ENCODE measurements at places on chromosomes 6 and 20.

DNA sequence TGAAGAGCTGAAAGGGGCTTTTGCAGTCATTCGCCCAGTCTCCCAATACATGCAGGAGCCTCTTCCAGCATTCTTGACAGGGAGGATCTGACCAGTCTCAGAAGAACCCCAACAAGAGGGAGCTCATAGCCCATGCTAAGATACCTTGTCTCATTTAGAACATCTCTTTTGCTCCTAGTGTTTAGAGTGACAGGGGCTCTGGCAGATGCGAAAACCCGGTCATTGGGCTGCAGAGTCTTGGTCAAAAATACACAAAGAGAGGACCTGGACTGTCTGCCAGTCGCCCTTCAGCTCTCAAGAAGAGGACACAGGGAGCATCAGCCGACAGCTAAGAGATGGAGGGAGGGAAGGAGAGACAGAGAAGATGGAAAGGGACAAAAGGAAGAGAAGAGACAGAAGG lies 700 bp downstream of the GUCA1B start:
- no peak for DNase-seq

DNA sequence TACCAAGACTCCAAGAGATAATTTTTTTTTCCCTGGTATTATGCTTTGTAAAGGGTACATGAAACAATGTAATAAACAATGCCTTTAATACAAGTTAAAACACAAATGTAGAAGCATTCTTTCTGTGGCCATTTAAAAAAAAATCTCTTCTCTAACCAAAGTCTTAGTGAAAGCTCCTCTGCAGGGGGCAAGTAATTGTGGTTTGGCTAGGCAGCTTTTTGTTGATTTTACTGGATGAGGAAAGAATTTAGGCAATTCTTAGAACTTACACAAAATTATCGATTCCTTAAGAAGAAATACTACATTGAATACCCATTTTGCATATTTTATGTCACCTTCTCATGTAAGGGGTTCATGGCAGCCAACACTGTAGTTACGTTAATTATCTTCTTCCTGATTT lies 12.4 kb downstream of the TFB1M start:
- no peak for DNase-seq

GRCh38 chr6:29976253-29976587 lies 33.9 kb downstream of the HLA-A start:
- DNase-seq: no peak

DNA sequence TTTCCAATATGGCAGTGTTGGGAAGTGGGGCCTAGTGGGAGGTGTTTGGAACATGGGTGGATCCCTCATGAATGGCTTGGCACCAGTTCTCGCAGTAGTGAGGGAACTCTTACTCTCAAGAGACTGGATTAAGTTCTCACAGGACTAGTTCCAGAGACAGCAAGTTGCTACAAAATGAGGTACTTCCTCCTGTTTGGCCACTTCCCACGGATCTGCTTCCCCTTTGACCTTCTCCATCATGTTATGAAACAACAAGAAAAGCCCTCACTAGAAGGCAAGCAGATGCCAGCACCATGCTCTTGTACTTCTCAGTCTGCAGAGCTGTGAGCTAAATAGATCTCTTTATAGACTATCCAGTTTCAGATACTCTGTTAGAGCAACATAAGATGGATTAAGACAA lies 3.1 kb downstream of the RSPH3 start:
- DNase-seq: no peak

- DNase-seq: no peak
These were observed 244.7 kb upstream of the SPTLC3 start for GRCh38 chr20:12764053-12764452.

GRCh38 chr6:38459291-38459690 lies 180.4 kb downstream of the BTBD9 start:
- no peak for DNase-seq

DNA sequence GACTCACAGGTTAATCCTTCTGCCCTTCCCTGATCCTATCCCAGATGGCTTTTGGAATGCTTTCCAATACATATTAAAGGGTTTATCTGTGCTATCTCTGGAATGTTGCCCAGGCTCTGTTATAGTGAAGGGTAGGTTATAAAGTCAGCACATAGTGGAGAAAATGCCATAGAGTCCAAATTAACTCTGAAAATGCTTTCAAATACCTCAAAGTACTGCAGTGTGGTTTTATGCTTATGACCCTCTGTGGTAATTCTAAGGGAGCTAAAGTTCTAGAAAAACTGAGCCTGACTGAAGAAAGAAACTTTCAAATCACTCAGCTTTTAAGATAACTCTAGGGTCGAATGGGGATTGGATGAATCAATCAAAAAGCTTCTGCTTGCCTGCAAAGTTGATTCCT lies 159.8 kb downstream of the PLCB1 start:
- DNase-seq: no peak

DNA sequence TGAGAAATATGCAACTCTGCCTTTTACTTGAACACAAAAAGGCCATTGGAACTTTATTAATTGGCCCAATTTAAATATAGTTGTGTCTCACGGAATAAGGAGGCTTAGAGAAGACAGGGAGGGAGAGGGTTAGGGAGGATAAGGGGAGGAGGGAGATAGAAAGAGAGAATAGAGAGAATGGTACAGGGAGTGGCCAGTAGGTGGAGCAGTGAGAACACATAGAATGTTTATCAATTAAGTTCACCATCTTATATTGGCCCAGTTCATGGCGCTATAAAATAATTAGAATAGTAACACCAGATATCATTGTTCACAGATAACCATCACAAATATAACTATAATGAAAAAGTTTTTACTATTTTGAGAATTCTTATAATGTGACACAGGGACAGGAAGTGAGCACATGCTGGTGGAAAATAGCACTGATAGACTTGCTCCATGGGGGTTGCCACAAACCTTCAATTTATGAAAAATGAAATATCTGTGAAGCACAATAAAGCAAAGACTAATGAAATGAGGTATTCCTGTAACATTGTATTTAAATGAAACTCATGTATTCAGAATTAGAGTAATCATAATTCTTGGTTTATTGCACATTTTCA lies 374.1 kb upstream of the MANEA start:
- peak; percentile 4 for DNase-seq

GRCh38 chr20:8540466-8540865 lies 408.4 kb downstream of the PLCB1 start:
- no peak for DNase-seq

GRCh38 chr6:6656287-6656686 lies 67.8 kb downstream of the LY86 start:
- no peak for DNase-seq

DNA sequence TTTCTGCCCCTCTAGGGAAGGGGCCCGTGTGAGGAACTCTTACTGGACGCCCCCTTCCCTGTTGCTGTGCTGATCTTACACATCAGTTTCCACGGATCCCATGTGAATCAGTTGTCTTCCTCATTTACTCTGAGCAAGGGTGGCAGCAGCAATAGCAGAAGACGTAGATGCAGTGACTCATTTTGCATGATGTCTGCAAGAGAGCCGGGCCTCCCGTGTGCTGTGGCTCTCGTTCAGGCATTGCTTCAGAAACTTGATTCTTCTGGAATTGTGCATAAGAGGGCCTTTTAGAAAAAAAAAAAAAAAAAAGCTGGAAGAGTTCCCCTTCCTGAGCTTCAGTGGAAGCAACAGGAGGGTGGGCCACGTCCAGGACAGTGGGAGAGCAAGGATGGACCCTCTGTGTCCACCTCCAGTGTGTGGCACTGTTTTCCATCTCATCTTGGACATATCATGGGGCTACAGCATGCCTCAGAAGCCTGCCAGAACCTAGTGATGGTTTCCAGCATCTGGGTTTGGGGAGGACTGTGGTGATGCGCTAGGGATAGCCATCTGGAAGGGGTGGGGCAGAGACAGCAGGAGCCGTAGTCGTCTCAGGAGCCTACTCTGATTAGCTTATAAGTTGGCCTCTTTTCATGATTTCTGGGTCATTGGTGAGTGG lies 62.1 kb downstream of the FOXO3 start:
- DNase-seq: no peak

GRCh38 chr20:62888910-62889309 lies 27.3 kb upstream of the TCFL5 start:
- no peak for DNase-seq

- DNase-seq: no peak
These were observed 6.6 kb downstream of the PRSS35 start for GRCh38 chr6:83518816-83519480.

GRCh38 chr6:1494671-1495070 lies 105.3 kb downstream of the FOXF2 start:
- DNase-seq: no peak

- no peak for DNase-seq
These were observed 818 bp upstream of the TRMT11 start for GRCh38 chr6:125985522-125985921.

Measured in PC-9 (cell line).